ENCODE measurements at places on chromosomes 4 and X. TPM values are rescaled to one million over a fixed set of nuclear protein-coding genes. Genes with fewer than 3 reads are reported as not detected.

DNA sequence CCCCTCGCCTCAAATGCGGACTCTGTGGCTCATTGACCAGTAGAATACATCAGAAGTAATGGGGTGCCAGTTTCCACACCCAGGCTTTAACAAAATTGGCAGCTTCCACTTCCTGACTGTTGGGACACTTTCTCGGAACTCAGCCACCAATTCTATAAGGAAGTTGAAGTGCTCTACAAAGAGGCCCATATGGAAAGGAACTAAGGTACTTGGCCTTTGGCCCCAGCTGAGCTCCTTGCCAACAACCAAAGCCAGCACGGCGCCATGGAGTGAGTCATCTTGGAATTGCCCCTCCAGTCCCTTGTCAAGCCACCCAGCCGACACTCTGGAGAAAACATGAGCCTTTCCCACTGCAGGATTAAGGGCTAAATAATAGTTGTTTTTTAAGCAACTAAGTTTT, 262.2 kb upstream of the INTU start:
- no peak overlapping the region for H3K27ac ChIP-seq
- H3K36me3 ChIP-seq: no peaks in the 10 kb centered on the region
- no peak for DNase-seq
- no peak overlapping the region for H3K4me3 ChIP-seq
- H3K4me1 ChIP-seq: no peaks in the 10 kb centered on the region
- no peaks in the 10 kb centered on the region for H3K27me3 ChIP-seq

The KCNIP4 gene
- total RNA-seq: not detected

DNA sequence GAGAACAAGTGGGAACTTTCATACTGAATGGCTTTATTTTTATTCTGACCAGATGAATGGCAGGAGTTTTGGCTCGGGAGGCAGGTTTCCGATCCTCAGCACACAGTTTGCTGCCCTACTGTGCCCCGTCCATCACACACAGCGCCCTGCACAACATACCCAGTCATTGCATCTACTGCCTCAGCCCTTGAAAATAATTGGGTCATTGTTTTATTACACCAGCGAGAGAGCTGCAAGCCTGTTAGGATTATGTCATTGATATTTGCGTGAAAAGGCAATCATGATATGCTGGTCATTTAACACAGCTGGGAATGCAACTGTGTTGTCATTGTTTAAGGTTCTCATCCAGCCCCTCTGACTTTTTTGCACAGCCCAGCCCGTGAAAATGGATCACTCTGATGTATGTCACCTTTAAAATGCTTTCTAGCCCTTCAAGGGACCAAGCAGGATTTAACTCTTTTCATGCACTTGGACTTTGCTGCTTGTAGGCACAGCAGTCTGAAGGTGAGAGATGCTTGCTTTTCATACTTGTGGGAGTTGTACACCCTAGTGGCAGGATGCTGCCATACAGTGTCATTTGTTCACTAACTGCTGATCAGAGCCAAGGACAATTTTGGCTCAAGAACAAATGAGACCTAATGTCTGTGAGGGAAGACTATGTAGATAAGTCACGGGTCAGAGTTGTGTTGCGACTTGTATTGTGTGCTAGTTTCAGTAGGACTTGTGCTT, 62.3 kb downstream of the RTL9 start:
- H3K27me3 ChIP-seq: no peaks in the 10 kb centered on the region
- DNase-seq: no peak
- no peak overlapping the region for H3K4me3 ChIP-seq
- no peaks in the 10 kb centered on the region for H3K4me1 ChIP-seq
- H3K36me3 ChIP-seq: no peaks in the 10 kb centered on the region
- H3K27ac ChIP-seq: no peak overlapping the region

The PCDH10 gene
- not detected for total RNA-seq

GRCh38 chrX:10165580-10166247, 8.9 kb downstream of the CLCN4 start:
- no peaks in the 10 kb centered on the region for H3K36me3 ChIP-seq
- H3K4me3 ChIP-seq: no peak overlapping the region
- H3K27ac ChIP-seq: no peak overlapping the region
- DNase-seq: no peak
- H3K27me3 ChIP-seq: peaks cover 9% of the 10 kb centered on the region

GRCh38 chr4:121973816-121974215, 22.0 kb upstream of the TRPC3 start:
- H3K27ac ChIP-seq: no peak overlapping the region
- peaks cover 12% of the 10 kb centered on the region for H3K4me1 ChIP-seq
- peaks cover 25% of the 10 kb centered on the region for H3K27me3 ChIP-seq

- no peaks in the 10 kb centered on the region for H3K36me3 ChIP-seq
- H3K4me1 ChIP-seq: peaks cover 9% of the 10 kb centered on the region
- no peak overlapping the region for H3K27ac ChIP-seq
- no peak overlapping the region for H3K4me3 ChIP-seq
Measured at GRCh38 chr4:183825346-183825745, 79.8 kb upstream of the STOX2 start.

GRCh38 chr4:78414116-78414515, 137.5 kb upstream of the ANXA3 start:
- H3K4me1 ChIP-seq: no peaks in the 10 kb centered on the region
- no peak overlapping the region for H3K4me3 ChIP-seq
- H3K27ac ChIP-seq: no peak overlapping the region
- no peak for DNase-seq

The GNRHR gene
- not detected for total RNA-seq

The RBM10 gene
- total RNA-seq: 64.1 TPM

The CLIC2 gene
- total RNA-seq: 0.16 TPM

GRCh38 chr4:40562681-40563080, 67.0 kb downstream of the RBM47 start:
- H3K36me3 ChIP-seq: no peaks in the 10 kb centered on the region
- no peak overlapping the region for H3K27ac ChIP-seq
- H3K27me3 ChIP-seq: no peaks in the 10 kb centered on the region
- DNase-seq: no peak
- peaks cover 24% of the 10 kb centered on the region for H3K4me1 ChIP-seq
- no peak overlapping the region for H3K4me3 ChIP-seq

The SPANXN4 gene
- not detected for total RNA-seq

DNA sequence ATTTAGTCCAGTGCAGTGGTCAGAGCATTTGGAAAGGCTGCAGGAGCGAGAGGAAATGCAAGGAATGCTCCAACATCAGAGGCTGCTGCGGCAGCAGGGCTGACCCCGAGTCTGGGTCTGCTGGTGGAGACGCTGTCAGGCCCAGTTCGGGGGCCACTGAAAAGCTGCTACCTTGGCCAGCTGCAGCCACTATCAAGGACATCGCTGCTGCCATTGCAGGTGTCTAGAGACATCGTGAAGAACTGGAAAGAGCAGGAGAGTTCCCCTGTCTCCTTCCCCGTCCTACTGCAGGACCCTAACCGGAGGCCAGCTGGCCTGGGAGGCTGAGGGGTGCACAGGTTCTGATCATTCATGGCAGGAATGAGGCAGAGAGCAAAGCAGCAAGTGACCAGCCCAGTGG, 29.5 kb upstream of the GPR78 start:
- H3K27ac ChIP-seq: no peak overlapping the region
- no peaks in the 10 kb centered on the region for H3K4me1 ChIP-seq
- DNase-seq: no peak
- H3K27me3 ChIP-seq: no peaks in the 10 kb centered on the region

DNA sequence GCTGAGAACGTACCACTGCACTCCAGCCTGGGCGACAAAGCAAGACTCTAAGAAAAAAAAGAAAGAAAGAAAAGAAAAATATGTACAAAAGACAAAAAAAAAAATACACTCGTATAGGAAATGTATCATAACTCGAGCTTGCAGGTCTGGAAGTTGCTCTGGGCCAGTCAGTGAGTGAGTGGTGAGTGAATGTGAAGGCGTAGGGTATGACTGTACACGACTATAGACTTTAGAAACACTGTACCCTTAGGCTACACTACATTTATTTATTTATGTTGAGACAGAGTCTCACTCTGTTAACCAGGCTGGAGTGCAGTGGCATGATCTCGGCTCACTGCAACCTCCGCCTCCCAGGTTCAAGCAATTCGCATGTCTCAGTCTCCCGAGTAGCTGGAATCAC, 29.4 kb downstream of the EVC2 start:
- no peak overlapping the region for H3K27ac ChIP-seq
- H3K36me3 ChIP-seq: no peaks in the 10 kb centered on the region
- DNase-seq: no peak
- H3K4me1 ChIP-seq: no peaks in the 10 kb centered on the region
- no peak overlapping the region for H3K4me3 ChIP-seq

The RASSF6 gene
- total RNA-seq: not detected

DNA sequence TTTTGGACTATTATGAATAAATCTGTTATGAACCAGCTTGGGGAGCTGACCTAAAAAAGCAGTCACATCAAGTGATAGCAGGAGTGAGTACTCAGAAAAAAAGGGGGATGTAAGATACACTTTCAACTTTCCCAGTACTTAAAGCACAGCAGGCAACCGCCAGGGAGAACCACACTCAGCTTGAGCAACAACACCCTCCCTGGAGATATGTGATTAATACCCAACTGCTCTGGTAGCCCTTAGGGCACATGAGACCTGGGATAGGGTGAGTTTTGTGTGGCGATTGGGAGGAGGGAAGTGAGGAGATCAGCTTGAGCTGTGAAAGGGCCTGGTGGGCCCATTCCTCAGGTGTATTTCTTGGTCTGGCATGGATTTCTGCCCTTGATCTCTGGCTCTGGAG, 220.3 kb upstream of the SFRP2 start:
- H3K27me3 ChIP-seq: peaks cover 2% of the 10 kb centered on the region
- H3K27ac ChIP-seq: no peak overlapping the region
- H3K36me3 ChIP-seq: no peaks in the 10 kb centered on the region
- no peak for DNase-seq
- no peak overlapping the region for H3K4me3 ChIP-seq

The FRMD7 gene
- total RNA-seq: not detected

GRCh38 chrX:108353452-108353851, 84.8 kb downstream of the COL4A6 start:
- H3K4me3 ChIP-seq: no peak overlapping the region
- no peaks in the 10 kb centered on the region for H3K36me3 ChIP-seq
- no peak for DNase-seq
- no peaks in the 10 kb centered on the region for H3K4me1 ChIP-seq
- no peaks in the 10 kb centered on the region for H3K27me3 ChIP-seq
- no peak overlapping the region for H3K27ac ChIP-seq

- no peaks in the 10 kb centered on the region for H3K27me3 ChIP-seq
- H3K4me3 ChIP-seq: no peak overlapping the region
- no peaks in the 10 kb centered on the region for H3K36me3 ChIP-seq
- no peak overlapping the region for H3K27ac ChIP-seq
- no peak for DNase-seq
Measured at GRCh38 chrX:116232833-116233232, 62.3 kb downstream of the AGTR2 start.

GRCh38 chr4:184315675-184316359, 98.1 kb upstream of the ENPP6 start:
- H3K4me3 ChIP-seq: no peak overlapping the region
- no peaks in the 10 kb centered on the region for H3K27me3 ChIP-seq
- H3K27ac ChIP-seq: peak overlapping the region; percentile 41
- H3K4me1 ChIP-seq: peaks cover 82% of the 10 kb centered on the region

DNA sequence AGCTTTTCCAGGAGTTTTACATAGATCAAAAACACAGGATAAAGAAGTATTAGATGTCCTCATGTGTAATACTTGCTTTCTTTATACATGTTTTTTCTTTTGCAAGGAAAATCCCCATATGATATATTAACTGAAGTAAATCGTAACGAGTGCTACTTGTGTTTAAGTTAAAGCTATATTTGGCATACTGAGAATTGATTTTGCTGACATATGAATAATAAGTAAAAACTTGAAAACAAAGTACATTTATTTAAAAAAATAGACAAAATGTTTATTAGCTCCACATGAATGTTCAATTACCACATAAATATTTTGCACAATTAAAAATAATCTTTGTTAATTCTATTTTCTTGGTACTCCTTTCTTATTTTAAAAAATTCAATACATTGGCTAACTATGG, 884.7 kb downstream of the FSTL5 start:
- no peaks in the 10 kb centered on the region for H3K36me3 ChIP-seq
- H3K27ac ChIP-seq: no peak overlapping the region
- no peak overlapping the region for H3K4me3 ChIP-seq
- H3K4me1 ChIP-seq: no peaks in the 10 kb centered on the region
- no peaks in the 10 kb centered on the region for H3K27me3 ChIP-seq

- no peak overlapping the region for H3K27ac ChIP-seq
- no peaks in the 10 kb centered on the region for H3K4me1 ChIP-seq
- no peaks in the 10 kb centered on the region for H3K36me3 ChIP-seq
- DNase-seq: no peak
- no peaks in the 10 kb centered on the region for H3K27me3 ChIP-seq
- H3K4me3 ChIP-seq: no peak overlapping the region
Measured at GRCh38 chrX:29082558-29082957, 495.3 kb downstream of the IL1RAPL1 start.

The TMEM156 gene
- 14.1 TPM for total RNA-seq

- H3K36me3 ChIP-seq: no peaks in the 10 kb centered on the region
- H3K27ac ChIP-seq: no peak overlapping the region
- no peak overlapping the region for H3K4me3 ChIP-seq
- no peaks in the 10 kb centered on the region for H3K27me3 ChIP-seq
Measured at GRCh38 chr4:88865046-88865445, 167.4 kb upstream of the NAP1L5 start.

DNA sequence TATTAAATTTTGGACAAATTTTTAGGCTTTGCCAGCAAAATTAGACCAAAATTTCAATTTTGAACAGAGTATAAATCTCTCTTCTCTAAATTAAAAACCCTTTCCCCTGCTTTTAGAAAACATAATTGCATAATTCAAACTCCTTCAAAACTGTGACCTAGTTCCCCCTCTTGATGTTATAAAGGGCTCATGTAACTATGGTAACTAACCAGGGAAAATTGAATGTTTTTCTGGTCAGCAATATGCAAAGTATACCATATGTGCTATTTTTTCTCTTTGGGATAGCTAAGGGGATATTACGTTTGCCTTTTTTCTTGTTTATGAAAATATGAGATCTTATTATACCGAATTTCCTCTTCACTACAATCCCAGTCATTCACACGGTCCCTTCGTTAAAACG, 5.1 kb upstream of the ING2 start:
- H3K4me3 ChIP-seq: no peak overlapping the region
- no peak overlapping the region for H3K27ac ChIP-seq
- H3K36me3 ChIP-seq: no peaks in the 10 kb centered on the region

GRCh38 chrX:65750674-65751469, 83.4 kb downstream of the MSN start:
- peaks cover 29% of the 10 kb centered on the region for H3K36me3 ChIP-seq
- H3K4me3 ChIP-seq: peak overlapping the region; percentile 34
- peak overlapping the region; percentile 80 for H3K27ac ChIP-seq

The TCEAL7 gene
- not detected for total RNA-seq

The GASK1B gene
- total RNA-seq: not detected

DNA sequence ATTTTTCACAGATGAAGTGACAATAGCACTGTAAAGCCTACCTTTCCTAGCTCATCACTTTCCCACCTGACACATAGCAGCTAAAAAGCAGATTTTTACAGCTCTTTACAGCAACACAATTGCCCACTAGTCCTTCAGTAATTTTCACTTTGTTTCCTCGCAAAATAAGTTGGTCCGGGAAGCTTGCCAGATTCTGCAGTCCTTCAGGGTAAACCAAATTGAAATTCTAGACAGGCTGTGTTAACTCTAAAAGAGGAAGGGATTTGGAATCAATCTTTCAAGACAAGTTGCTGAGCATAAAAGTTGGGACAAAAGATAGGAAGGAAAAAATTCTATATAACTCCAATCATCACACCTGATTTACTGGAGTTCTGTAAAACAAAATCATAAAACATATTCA, 8.7 kb downstream of the C1QTNF7 start:
- no peak overlapping the region for H3K4me3 ChIP-seq
- DNase-seq: no peak
- H3K27ac ChIP-seq: no peak overlapping the region
- no peaks in the 10 kb centered on the region for H3K27me3 ChIP-seq
- no peaks in the 10 kb centered on the region for H3K36me3 ChIP-seq
